WTC11 (cell line): ENCODE measurements at places on chromosomes 7 and 10.
A peak's percentile ranks its signal among the peaks of the same experiment; 100 is the strongest.

- DNase-seq = no peak
Measured at GRCh38 chr7:2357571-2357970, 2.9 kb downstream of the EIF3B start.

DNA sequence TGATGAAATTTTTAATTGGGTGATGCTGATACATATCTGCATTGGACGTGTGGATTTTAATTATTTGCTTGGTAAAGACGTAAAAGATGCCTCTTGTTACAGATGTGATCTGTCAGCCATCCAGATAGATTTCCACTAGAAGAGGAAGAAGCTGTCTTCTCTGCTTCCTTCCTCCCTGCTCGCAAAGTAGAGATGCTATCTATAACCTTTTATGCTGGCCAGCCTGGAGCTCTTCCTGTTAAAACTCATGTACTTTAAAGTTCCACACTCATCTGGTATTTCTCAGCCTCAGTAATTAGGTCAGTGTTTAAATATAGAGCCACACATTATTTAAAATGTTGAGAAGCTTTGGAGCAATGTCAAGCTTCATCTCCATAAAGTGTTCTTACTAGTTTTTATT lies 51.2 kb upstream of the TMEM229A start:
- no peak for DNase-seq

DNA sequence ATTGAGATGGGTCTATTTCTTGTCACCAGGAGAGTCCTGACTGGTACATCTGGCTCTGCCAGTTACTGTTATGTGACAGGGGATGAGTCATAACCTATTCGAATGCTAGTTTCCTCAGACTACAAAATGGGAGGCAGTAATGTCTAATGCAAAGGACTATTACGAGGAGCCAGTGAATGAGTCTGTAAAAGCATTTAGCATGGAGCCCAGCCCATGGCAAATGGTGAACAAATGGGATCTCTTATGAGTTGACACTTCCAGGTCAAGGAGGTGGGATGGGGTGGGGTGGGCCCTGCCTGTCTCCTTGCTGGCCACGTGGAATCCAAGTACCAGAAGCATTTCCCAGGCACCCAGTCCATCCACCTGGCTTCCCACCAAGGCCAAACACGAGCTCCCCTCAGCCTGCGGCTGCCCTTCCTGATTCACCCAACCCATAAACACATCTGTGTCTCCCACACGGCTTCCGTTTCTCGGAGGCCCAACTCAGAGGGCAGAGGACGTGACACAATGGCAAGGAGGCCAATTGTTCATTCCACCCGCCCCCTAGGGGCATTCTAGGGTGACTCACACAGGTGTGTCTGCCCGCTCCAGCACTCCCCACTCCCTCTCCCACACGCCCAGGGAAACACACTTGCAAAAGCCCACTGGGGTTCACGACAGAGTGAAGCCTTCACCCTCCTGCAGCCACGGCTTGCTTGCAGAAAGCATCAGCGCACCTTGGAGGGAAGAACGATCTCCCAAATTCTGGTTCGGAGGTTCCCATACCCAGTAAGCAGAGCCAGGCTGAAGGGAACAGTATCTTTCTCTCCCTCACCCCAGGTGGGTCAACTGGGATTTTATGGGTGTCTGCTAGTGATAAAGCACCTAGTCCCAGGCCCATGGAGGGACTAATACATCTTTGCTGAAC lies 109.8 kb downstream of the SH3PXD2A start:
- no peak for DNase-seq

DNA sequence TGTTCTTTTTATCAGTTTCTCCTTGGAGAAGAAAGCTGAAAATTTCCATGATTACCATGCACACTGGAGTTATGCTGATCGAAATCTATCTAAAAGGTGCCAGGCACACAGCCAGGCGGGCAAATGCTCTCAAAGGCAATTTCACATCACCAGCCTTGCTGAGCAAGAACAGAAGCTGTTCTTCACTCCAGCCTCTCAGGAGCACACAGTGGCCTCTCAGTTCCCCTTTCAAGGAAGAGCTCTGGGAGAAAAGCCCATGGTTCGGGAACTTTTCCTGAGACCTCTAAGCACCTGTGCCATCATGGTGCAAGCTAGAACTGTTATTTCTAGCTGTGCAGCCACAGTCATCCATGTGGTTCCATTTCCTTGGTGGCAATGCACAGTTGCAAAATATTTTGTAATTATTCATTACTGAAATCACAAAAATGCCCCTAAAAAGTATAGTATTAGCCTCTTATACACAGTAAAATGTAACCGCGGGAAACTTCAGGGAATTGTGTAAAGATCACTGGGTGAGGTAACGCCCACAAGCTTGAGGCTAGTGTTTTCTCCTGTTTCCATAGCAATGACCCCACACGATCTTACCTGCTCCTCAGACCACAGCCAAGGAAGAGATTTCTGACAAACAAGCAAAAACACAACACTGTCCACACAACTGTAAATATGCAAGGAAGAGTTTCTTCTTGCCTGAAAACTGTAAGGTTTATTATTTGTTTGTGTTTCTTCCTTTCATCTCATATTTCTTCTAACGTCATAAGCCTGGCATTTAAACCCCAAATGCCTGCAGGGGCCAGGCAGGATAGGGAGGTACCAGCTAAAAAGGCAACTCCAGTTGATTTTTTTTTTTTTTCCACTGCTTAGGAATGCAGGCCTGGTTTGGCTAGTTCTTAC lies 121.2 kb downstream of the FAM107B start:
- peak; percentile 28 for DNase-seq

GRCh38 chr10:89368129-89368528 lies 9.7 kb upstream of the IFIT1B start:
- DNase-seq = no peak

GRCh38 chr10:118912961-118913600 lies 116.4 kb upstream of the NANOS1 start:
- DNase-seq = no peak

DNA sequence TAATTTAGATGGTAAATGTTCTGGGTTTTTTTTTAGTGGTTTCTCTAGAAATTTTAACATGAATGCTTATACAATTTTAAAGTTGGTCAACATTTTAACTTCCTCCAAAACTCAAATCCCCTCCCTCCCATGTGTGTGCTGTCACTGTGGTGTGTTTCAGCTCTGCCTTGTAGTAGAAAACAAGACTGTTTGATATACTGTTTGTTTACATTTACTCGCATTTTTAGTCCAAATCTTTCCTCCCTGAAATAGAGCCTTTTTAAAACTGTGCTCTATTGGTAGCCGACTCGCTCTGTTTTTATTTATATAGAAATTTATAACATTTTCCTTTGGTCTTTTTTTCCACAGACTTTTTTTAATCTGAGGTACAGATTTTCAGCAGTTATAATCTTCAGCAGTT lies 19.3 kb downstream of the PROSER2 start:
- no peak for DNase-seq

GRCh38 chr10:97921581-97922021 lies 72.0 kb downstream of the GOLGA7B start:
- DNase-seq = no peak

- no peak for DNase-seq
Measured at GRCh38 chr10:8245131-8245813, 190.8 kb downstream of the GATA3 start.

GRCh38 chr10:10092581-10092980 lies 925.1 kb upstream of the CELF2 start:
- DNase-seq = peak; percentile 11

GRCh38 chr10:103742824-103743223 lies 112.6 kb downstream of the SH3PXD2A start:
- DNase-seq = no peak

GRCh38 chr10:4296161-4296560 lies 511.2 kb upstream of the KLF6 start:
- DNase-seq = no peak

DNA sequence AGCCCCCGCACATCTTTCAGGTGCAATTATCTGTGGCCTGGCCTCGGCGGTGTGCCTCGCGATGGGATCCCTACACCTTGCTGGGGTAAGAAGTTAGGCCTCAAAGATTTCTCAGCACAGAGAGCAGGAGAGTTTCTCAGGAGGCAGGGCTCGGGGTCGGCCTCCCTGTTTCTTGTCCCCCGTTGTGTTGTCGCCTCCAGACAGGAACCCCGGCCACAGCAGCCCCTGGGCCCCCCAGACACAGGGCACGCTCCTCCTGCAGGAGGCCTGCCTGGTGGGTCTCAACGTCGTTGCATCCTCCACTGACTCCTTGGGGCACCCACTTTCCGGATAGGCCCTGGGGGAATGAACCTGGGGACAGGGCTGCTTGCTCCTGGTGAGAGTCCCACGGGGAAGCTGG lies 229.1 kb upstream of the SHH start:
- DNase-seq = no peak

GRCh38 chr10:128645486-128645885 lies 519.3 kb upstream of the MKI67 start:
- DNase-seq = no peak

DNA sequence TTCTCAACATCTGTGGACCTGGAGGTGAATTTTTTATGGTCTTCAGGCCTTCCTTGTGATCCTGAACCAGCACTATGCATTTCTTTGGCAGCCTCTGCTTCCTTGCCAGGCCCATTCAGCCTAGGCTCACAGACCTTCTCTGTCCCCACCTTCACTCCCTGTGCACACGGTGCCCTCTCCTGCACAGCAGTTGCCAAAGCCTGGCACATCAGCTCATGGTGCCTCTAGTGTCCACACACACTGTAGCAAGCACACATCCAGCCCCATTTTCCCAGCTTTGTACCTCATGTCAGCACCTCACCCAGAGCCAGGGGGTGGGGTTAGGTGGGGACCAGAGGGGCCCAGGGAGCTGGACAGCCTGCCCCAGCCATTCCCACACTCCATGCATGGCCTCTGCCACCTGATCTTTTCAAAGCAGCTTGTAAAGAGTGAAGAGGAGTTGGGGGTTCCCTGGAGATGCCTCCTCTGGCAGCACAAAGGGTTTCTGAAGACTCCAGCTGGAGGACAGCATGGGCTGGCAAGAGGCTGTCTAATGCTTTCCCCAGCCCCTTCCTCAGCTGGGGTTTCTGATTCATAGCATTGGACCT lies 57.9 kb upstream of the TMEM72 start:
- no peak for DNase-seq

DNA sequence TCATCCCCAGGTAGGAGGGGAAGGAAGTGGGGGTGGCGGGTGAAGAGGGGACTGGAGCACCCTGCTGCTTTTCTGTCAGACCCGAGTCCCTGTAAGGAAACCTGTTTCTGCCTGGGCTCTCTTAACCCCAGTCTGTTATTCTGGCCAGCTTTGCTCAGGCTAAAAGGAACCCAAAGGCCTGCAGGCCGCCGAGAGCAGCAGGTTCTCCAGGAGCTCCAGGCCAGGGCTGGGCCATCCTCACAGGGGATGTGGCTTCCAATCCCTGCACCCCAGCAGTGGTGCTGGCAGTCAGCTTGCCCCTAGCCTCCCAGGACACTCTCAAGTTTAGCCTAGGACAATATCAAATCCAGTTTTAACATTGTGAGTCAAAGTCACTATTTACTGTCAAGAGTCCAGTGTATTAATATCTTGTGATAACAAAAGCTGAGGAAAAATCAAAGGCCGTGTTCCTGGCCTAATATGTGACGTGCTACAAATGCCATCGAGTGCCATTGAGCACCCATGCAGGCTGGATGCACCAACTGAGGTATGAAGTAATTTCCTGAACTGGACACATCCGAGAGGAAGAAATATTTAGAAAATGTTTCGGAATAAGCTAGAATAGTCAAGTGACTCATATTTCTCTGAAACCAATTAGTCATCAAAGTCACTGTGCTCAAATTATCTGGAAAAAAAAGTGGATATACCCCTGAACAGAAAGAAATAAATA lies 7.0 kb downstream of the PKD1L1 start:
- DNase-seq = no peak

DNA sequence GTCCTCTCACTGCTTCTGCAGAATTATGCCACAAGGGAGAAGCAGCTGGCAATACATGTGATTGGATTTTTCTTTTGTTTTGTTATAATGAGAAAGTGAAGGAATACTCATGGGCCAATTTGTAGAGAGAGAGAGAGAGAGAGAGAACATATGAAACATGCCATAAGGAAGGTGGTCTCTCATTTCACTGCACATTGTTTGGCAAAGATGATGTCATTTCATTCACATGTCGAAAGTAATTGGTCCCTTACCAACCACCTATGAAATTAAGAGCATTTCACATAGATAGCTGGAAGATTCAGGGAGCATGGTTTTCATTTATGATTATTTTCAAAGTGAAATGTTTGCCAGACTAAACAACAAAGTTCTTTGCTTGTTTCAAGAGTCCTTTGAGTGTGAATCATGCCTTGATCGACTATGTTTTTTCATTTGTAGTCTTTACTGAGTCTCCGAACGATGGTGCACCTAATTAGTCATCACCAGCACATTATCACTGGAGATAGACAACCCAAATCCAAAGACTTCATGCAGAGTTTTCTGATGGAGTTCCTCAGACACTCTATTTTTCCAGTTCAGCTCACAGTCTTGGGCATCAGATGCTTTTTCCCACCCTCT lies 130.1 kb upstream of the ZEB1 start:
- DNase-seq = no peak

GRCh38 chr10:12595936-12596576 lies 246.7 kb downstream of the CAMK1D start:
- DNase-seq = no peak

- DNase-seq = no peak
Measured at GRCh38 chr10:114902151-114902550, 35.8 kb upstream of the TRUB1 start.

DNA sequence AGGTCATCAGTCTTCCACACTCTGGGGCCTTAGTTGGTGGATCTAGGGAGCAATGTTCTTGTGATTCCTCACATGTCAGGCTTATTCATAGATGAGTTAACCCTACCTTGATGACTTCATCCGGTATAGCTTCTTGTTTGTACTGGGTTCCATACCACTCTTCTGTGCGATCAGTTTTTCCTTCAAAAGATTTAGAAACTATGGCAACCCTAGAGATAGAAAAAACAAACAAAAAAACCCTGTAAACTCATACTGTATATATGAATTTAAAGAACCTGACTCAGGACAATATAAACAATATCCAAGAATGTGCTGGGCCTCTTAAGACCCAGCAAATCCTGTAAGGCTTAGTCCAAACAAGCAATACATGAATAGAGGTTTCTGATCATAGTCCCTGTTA lies 83.5 kb downstream of the IDE start:
- no peak for DNase-seq

DNA sequence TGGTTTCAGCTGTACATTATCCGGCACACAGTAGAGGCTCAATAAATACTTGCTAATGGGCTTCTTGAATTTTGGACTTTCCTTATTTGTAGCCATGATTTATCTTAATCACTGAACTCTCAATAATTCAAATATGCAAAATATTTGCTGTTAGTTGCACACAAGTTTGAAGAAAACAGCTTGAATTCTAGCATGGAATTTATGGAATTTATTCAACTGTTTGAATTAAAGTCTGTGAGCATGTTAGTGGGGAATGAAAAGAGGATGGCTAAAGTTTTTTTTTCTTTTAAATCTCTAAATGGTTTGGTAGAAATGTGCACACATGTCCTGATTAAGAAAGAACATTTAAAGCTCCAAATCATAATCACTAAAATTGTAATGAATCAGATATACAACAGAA lies 42.5 kb downstream of the SIRT1 start:
- no peak for DNase-seq

DNA sequence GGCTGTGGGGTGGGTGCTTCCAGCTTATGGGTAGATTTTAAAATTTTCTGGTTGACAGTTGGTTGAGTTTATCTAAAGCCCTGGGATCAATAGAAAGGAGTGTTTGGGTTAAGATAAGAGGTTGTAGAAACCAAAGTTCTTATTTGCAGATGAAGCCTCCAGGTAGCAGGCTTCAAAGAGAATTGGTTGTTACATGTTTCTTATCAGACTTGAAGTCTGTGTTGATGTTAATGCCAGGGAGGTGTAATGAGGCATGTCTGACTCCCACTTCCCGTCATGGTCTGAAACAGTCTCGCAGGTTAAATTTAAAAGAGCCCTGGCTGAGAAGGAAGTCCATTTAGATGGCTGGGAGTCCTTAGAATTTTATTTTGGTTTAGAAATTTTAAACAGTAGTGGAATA lies 165.2 kb upstream of the TMEM72 start:
- no peak for DNase-seq

- no peak for DNase-seq
Measured at GRCh38 chr10:99924451-99925255, 85.1 kb downstream of the DNMBP start.
